ENCODE measurements at places on chromosomes 3 and 15. TPM values are rescaled to one million over a fixed set of nuclear protein-coding genes. Genes with fewer than 3 reads are reported as not detected.

Gene JMJD7
- total RNA-seq = 10.4 TPM

GRCh38 chr3:170259907-170260306, 37.7 kb downstream of the PRKCI start:
- DNase-seq = no peak

Gene BRK1
- total RNA-seq = 96.6 TPM

DNA sequence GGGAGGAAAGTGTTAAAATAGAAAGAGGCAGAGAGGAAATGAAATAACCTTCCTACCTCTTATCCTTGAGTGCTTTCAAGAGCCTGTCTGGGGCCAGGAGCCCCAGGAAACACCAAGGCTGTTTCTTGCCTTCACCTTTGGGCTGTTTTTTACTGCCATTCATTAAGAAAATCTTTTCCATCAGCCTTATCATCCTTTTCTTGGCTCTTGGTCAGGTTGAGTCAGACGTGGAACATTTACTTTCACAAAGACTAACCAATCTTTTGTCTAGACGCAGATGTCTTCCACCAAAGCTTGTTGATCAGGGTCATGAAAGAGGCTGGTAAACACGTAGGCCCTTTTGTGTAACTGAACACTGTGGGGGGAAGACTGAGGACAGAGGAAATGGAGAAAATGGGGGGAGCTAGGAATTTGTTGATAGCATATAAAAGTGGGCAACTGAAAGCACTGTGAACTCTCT, 151.0 kb upstream of the THBS1 start:
- no peak for DNase-seq

GRCh38 chr3:55006244-55006676, 78.4 kb upstream of the LRTM1 start:
- no peak for DNase-seq

Gene PARP3
- 25.1 TPM for total RNA-seq

- DNase-seq = no peak
Observed at GRCh38 chr3:4311496-4311895, 8.3 kb downstream of the SETMAR start.

DNA sequence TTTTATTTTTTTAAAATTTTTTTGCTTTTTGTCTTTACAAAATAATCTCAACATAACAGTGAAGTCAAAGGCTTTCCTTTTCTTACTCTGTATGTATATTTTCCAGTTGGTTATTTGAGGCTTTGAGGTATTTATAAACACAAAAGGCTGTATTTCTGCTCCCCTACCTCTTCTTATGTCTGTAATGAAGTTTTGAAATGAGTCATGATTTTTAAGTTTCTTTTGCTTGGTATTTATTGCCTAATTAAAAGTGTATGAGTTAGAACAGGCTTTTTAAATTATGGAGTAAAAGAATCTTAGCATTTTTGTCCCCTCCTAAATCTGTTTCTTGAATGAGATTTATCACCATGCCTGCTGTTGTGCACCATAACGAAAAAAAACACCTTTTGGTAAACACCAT, 66.0 kb downstream of the DCUN1D1 start:
- no peak for DNase-seq

DNA sequence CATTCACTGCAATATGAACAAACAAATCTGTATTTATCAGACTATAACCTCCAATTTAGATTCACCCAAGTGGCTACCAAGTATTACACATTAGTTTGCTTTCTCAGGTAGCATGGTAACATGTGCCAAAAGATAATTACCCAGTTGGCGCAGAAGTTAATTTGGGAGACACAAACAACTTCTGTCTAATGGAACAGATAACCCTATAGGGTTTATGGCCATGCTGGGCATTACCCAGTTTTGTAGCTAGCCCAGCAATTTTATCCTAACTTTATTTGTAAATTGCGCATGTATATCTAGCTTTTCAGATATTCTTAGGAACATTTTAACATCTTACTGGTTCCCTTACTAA, 780 bp downstream of the RPL22L1 start:
- no peak for DNase-seq

GRCh38 chr3:186520957-186521842, 23.0 kb downstream of the CRYGS start:
- peak; percentile 78 for DNase-seq

Gene TRNT1
- 43.0 TPM for total RNA-seq

- DNase-seq = no peak
Observed at GRCh38 chr3:38327335-38328009, 19.1 kb upstream of the XYLB start.

Gene KLHL6
- 31.4 TPM for total RNA-seq

Gene BCHE
- 2.7 TPM for total RNA-seq

- DNase-seq = no peak
Observed at GRCh38 chr3:115808816-115809215, 185.5 kb downstream of the GAP43 start.

- DNase-seq = no peak
Observed at GRCh38 chr15:83692746-83693581, 39.0 kb downstream of the ADAMTSL3 start.

DNA sequence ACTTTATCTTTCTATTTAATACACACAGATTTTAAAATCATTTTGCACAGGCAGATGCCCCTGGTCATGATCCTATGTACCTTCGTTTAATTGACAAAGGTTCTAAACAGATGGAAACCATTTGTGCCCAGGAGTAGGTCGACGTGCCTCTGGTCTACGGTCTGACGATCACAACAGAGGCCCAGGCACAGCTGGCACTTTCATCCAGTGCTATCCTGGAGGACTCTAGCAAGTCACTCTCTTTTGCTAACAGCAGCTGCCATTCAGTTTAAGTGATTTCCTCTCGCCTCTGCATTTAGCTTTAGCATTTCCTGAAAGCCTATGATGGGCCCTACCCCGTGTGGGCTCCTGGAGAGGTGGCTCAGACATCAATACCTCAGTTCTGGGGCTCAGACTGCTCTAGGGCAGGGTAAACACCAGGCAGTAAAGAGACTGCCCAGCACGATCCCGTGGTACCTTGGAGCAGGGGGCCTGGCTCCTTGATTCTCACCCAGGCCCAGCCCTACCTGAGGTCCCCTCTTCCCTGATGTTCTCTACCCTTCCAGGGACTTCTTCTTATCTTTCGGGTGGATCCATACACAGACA, 83.2 kb upstream of the SNRPA1 start:
- DNase-seq = peak; percentile 30

GRCh38 chr15:65115086-65115485, at the start of gene UBAP1L:
UBAP1L (minus strand) TSS chr15:65115200; CDS start chr15:65106215, 8,985 bp downstream.
- no peak for DNase-seq

Gene NAALADL2
- 3.5 TPM for total RNA-seq

- no peak for DNase-seq
Observed at GRCh38 chr3:58585994-58586393, 8.8 kb upstream of the FAM107A start.

DNA sequence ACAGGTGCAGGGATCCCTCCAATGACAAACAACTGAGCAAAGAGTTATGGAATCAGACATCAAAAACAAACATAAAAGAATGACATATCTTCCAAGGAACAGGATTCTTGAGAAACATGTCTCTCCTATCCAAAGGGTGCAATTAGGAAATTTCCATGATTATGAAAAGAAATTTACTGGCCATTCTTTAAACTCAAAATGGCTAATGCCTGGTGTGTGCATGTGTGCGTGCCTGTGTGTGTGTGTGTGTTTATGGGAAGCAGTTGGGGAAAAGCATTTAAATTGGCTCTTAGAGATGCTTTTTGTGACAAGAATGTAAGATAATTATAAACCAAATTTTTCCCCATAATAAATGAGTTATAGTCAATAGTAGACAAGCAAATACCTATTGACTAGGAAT, 320.5 kb upstream of the THBS1 start:
- DNase-seq = no peak

GRCh38 chr3:161649900-161650484, 153.4 kb downstream of the OTOL1 start:
- no peak for DNase-seq

Gene HRH1
- 4.4 TPM for total RNA-seq

Gene ST8SIA2
- total RNA-seq = not detected

DNA sequence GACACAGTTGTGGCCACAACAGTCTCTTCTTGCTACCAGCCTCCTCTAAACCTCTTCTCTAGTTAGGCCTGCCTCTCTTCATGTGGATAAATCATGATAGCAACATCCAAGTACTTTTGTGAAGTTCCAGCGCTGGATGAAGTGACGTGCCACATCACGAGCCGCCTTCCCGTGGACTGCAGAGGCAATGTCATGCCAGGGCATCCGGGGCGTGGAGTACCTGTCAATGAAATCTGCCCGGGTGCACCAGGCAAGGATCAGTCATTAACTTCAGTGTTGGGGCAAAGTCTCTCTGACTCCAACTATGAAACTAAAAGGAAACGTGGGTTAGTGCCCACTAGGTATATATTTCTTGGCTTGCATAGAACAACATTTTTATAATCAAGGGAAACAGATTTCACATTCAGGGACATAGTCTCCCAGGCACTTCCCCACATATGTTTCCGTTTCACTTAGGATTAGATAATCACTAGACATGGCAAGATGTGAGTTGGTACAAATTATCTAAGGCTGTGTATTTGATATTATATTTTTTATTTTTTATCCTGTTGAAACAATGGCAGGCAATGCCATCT, 133.6 kb downstream of the PLD1 start:
- peak; percentile 76 for DNase-seq

Gene ROPN1
- not detected for total RNA-seq

GRCh38 chr3:155362808-155363689, 69.6 kb upstream of the STRIT1 start:
- no peak for DNase-seq

Gene CA12
- 1.0 TPM for total RNA-seq

Gene SMCO1
- not detected for total RNA-seq

Gene LTK
- total RNA-seq = 6.2 TPM
